ENCODE measurements at places on chromosomes 13 and 19. TPM values are rescaled to one million over a fixed set of nuclear protein-coding genes. Genes with fewer than 3 reads are reported as not detected.

- H3K27me3 ChIP-seq, result no peaks in the 10 kb centered on the region
- peak; percentile 4 for DNase-seq
- H3K27ac ChIP-seq, result peak overlapping the region; percentile 89
- no peak overlapping the region for H3K4me3 ChIP-seq
- no peaks in the 10 kb centered on the region for H3K36me3 ChIP-seq
These were observed 262.6 kb upstream of the RXFP2 start for GRCh38 chr13:31476753-31477152.

DNA sequence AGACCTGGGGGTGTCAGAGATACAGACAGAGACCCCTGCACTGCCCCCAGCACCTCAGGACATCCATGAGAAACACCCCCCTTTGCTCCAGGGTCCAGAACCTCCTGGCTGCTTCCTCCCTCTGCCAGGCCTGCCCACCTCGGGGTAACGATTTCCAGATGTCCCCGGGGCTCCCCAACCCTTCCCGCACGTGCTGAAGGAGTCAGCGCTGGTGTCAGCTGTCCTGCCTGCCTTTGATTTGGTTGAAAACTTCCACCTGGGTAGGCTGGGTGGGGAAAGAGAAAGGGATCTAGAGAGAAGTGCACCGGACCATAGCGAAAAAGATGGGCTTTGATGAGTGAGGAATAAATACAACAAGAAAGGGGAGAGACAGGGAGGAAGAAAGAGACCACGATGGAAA, 1.5 kb upstream of the CGB7 start:
- peaks cover 1% of the 10 kb centered on the region for H3K27me3 ChIP-seq
- no peak overlapping the region for H3K27ac ChIP-seq
- peak; percentile 25 for DNase-seq
- peaks cover 10% of the 10 kb centered on the region for H3K4me1 ChIP-seq
- no peaks in the 10 kb centered on the region for H3K36me3 ChIP-seq
- H3K4me3 ChIP-seq, result no peak overlapping the region

DNA sequence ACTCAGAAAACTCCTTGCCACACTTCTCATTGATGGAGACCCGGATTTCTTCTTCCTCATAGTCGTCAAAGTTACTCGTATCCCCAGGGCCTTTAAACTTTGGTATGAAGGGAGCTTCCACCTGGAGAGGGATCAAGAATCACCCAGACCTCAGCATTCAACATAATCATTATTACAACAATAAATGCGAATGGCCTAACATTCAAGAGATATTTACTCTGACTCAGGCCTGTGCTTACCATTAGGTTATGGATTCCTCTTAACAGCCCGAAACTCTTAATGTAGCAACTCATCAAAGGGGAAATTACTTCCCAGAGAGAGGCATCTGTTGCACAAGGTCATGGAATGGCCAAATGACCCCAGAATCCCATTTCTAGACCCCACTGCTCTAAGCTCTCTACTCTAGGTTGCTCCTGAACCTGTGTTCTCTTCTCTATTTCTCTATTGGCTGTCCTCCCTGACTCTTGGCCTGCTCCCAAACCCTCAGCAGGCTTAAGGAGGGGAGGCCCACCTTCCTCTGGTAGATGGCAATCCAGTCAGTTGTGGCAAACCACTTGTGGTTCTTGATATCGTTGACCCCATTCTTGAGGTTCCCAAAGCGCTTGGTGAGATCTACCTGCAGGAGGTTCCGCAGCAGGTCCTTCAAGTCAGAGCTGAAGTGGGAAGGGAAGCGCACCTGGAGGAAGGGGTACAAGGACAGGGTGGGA, 2.7 kb upstream of the SAMD1 start:
- DNase-seq, result peak; percentile 55
- H3K27me3 ChIP-seq, result no peaks in the 10 kb centered on the region
- H3K36me3 ChIP-seq, result peaks cover 29% of the 10 kb centered on the region
- H3K4me1 ChIP-seq, result peaks cover 6% of the 10 kb centered on the region
- no peak overlapping the region for H3K27ac ChIP-seq

CLEC4M gene
- total RNA-seq, result not detected

DNA sequence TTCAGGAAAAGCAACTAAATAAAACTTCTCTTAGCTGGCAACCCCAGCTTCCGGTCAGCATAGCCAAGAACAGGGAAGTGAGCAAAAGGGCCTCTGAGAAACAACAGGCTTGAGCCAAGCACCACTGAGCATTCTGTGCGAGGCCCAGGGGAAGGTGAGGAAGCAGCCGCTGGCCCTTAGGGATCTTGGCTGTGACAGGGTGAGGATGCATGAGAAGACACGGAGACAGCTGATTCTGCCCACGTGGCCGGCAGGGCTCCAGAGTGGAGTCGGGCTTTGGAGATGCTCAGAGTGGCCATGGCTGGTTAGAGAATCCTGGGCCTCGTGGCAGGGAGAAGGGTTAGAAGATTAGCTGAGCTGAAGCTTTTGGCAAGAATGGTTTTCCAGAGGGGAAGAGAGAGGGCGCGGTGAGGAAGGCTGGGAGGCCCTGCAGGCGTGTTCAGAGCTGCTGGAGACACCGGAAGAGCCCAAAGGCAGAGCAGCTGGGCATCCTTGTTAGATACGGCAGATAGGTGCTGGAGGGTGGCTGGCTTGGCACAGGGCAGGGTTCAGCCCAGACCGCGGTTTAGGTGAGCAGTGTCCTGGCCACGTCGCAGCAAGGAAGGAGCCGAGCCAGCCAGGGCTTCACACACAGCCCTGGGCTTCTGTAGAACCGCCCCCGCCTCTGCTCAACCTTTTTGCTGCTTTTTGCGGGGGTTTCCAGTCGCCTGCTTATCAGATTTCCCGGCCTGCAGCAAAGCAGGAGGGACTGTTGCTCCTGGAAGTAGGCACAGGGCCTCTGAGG, 17.3 kb downstream of the UPF1 start:
- peak overlapping the region; percentile 90 for H3K27ac ChIP-seq
- H3K4me1 ChIP-seq, result peaks cover 29% of the 10 kb centered on the region
- peak overlapping the region; percentile 17 for H3K4me3 ChIP-seq
- no peaks in the 10 kb centered on the region for H3K27me3 ChIP-seq
- H3K36me3 ChIP-seq, result peaks cover 43% of the 10 kb centered on the region

DNA sequence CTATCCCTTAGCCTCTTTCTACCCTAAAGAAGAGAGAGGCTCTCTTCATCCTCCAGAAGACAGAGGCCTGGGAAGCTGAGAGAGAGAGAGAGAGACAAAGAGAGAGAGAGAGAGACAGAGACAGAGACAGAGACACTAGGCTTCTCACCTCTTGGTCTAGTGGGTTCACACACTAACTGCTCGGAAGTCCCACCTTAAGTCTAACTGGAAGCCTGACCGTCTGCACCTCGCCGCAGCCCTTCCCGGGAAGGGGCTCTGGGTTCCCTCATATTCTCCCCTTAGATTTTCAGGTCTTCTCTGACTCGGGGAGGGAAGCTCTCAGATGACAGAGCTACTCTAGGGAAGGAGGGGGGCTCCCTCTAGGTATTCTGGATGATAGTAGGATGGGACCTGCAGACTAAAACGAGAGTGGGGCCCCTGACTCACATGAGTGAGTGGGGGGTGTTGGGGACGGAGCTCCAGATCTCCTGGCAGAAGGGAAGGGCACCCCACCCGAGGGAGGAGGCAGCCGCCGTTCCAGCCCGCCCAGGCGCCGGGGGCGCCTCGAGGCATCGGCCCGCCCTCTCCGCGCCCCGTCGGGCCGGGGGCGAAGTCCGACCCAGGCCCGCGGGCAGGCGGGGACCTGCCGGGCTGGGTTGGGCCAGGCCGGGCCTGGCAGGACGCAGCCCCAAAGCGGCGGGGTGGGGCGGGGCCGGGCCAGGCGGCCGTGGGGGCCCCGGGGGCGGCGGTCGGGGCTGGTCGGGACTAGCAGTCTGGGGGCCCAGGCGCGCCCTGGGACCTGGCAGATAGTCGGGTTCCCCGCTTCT, 2.0 kb upstream of the JUNB start:
- peak overlapping the region; percentile 92 for H3K27ac ChIP-seq
- DNase-seq, result peak; percentile 89
- peaks cover 28% of the 10 kb centered on the region for H3K4me1 ChIP-seq
- no peaks in the 10 kb centered on the region for H3K36me3 ChIP-seq
- H3K4me3 ChIP-seq, result peak overlapping the region; percentile 98

DNA sequence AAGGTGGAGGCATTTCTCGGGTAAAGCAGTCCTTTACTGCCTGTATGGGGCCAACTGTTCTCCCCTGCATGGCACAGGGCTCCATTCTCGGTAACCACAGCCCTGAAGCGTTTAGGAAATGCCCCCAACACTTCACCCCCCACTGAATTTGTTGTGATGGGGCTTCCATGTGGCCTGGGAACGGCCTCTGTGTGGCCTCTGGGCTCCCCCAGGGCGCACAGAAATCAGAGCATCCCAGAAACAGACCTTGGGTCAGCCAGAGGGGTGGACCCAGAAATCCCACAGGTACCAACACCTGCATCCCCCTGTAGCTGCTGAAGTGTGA, 153.7 kb upstream of the VSTM2B start:
- H3K27ac ChIP-seq, result no peak overlapping the region
- DNase-seq, result no peak
- H3K4me1 ChIP-seq, result no peaks in the 10 kb centered on the region

DNA sequence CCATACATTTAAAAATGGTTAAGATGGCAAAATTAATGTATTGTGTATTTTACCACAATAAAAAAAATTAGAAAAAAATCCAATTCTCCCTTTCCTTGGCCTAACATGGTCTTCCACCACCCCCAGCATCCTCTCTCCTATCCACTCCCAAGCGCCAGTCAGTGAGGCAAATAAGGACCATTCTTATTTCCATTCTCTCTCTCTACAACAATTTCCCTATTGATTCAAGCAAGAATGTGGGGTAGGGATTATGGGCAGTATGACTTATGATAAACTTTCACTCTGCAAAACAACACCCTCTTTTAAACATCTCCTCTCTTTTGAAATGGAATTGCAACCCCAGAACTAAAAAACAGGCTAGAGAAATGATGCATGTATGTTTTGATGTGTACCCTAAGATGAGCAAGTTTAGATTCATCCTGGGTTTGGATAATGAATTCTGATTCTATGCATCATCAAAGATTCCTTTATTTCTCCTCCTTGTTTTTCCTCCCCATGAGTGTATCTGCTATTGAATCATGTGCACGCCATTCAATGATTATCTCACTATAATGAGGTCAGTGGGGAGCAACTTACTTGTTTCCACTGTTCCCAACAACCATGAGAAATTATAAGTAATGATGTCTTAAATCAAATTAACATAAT, 3.5 kb downstream of the STARD13 start:
- peak overlapping the region; percentile 86 for H3K4me3 ChIP-seq
- DNase-seq, result no peak
- H3K4me1 ChIP-seq, result peaks cover 66% of the 10 kb centered on the region
- no peaks in the 10 kb centered on the region for H3K27me3 ChIP-seq

DNA sequence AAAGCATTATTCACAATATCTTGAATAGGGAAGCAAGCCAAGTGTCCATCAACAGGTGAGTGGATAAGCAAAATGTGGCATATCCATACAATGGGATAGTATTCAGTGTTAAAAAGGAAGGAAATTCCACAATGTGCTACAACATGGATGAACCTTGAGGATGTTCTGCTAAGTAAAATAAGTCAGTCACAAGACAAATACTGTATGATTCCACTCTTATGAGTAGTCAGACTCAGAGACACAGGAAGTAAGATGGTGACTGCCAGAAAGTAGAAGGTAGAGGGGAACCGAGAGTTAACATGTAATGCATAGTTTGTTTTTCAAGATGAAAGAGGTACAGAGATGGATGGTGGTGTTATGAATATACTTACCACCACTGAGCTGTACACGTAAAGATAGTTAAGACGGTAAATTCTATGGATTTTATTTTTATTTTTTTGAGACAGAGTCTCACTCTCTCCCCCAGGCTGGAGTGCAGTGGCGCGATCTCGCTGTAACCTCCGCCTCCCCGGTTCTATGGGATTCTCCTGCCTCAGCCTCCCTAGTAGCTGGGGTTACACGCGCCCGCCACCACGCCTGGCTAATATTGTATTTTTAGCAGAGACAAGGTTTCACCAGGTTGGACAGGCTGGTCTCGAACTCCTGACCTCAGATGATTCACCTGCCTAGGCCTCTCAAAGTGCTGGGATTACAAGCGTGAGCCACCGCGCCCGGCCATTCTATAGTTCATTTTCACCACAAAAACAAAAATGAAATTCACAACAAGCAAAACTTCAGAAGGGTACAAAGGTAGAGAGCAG, 1.0 kb upstream of the CHAMP1 start:
- H3K27ac ChIP-seq, result peak overlapping the region; percentile 99
- DNase-seq, result peak; percentile 80
- peak overlapping the region; percentile 88 for H3K4me3 ChIP-seq
- H3K27me3 ChIP-seq, result no peaks in the 10 kb centered on the region
- no peaks in the 10 kb centered on the region for H3K36me3 ChIP-seq

DNA sequence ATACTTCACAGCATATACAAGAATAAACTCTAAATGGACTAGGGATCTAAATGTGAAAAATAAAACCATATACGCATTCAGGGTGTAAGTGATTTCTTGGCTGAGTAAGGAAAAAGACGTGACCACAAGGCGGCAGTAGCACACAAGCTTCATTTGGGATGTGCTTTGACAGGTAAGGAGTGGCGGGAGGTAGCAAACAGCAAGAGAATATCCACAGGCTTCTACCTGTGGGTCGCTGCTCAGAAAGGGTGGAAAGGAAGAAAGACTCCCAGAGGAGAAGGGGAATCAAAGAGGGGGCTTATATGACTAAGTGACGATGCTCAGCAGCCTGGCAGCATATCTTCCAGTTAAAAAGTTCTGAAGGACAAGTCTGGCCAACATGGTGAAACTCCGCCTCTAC, 2.5 kb upstream of the ZNF121 start:
- DNase-seq, result peak; percentile 74
- H3K27me3 ChIP-seq, result no peaks in the 10 kb centered on the region
- H3K4me3 ChIP-seq, result no peak overlapping the region
- peaks cover 3% of the 10 kb centered on the region for H3K36me3 ChIP-seq

DNA sequence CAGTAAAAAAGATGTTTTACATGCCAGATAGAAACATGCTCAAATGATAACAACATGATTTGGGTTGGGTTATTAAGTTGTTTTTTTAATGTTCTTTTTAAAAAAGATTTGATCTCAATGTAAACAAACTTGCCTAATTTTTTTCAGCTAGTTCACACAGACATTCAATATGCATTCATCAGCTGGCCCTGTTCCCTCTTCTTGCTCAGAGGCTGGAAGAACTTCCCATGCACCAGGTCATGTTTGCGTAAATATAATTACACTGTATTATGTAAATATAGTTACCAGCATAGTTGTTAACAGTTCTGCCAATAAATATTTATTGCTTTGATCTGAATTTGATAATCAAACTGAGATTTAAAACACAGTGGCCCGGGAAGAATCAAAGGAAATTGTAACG, 70.6 kb downstream of the ATP11A start:
- no peak overlapping the region for H3K27ac ChIP-seq
- no peak for DNase-seq
- H3K4me3 ChIP-seq, result no peak overlapping the region
- no peaks in the 10 kb centered on the region for H3K27me3 ChIP-seq

- H3K36me3 ChIP-seq, result no peaks in the 10 kb centered on the region
- no peak overlapping the region for H3K27ac ChIP-seq
- no peak overlapping the region for H3K4me3 ChIP-seq
- no peaks in the 10 kb centered on the region for H3K4me1 ChIP-seq
These were observed 295.0 kb downstream of the LMO7 start for GRCh38 chr13:75931116-75931515.

- no peaks in the 10 kb centered on the region for H3K4me1 ChIP-seq
- H3K27ac ChIP-seq, result no peak overlapping the region
- no peaks in the 10 kb centered on the region for H3K27me3 ChIP-seq
- no peak overlapping the region for H3K4me3 ChIP-seq
These were observed 895.6 kb upstream of the SLC10A2 start for GRCh38 chr13:103961784-103962183.
